ENCODE measurements at places on chromosomes 13 and 19.
A peak's percentile ranks its signal among the peaks of the same experiment; 100 is the strongest.

DNA sequence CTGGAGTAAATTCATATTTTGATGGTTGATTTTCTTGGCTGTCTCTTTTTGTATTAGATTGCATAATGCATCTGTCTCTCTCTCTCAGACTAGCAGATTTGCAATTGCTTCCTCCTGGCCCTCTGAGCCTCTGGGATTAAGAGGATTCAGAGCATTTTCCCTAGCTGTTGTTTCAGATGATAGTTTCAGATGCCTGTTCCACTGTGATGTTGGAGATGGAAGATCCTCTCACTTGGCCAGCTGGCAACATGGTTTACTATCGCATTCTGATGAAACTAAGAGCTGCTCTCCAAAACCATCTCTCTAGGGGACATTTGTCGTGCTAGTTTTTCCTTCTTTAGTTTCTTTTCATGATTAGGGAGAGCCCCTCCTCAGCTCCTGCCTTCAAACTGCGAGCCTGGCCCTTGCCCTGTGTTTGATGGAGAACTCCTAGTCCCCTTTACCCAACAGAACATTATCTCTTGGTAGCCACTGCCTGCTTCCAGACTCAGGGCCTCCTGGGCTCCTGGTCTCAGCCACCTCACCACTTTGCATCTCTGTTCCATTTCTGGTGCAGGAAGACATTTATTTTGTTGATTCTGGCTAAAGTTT, 244.6 kb downstream of the B3GLCT start:
- no peak for DNase-seq

- DNase-seq, result no peak
Observed at GRCh38 chr13:41782086-41782485, 178.8 kb downstream of the VWA8 start.

GRCh38 chr13:42328672-42329071, 56.7 kb downstream of the AKAP11 start:
- DNase-seq, result no peak

- no peak for DNase-seq
Observed at GRCh38 chr19:8673276-8673891, 25.2 kb downstream of the ACTL9 start.

GRCh38 chr13:40394304-40394985, 272.0 kb downstream of the FOXO1 start:
- no peak for DNase-seq

- no peak for DNase-seq
Observed at GRCh38 chr13:101655435-101655834, 203.0 kb downstream of the ITGBL1 start.

GRCh38 chr13:73235385-73235784, 176.6 kb downstream of the KLF5 start:
- DNase-seq, result peak; percentile 21

DNA sequence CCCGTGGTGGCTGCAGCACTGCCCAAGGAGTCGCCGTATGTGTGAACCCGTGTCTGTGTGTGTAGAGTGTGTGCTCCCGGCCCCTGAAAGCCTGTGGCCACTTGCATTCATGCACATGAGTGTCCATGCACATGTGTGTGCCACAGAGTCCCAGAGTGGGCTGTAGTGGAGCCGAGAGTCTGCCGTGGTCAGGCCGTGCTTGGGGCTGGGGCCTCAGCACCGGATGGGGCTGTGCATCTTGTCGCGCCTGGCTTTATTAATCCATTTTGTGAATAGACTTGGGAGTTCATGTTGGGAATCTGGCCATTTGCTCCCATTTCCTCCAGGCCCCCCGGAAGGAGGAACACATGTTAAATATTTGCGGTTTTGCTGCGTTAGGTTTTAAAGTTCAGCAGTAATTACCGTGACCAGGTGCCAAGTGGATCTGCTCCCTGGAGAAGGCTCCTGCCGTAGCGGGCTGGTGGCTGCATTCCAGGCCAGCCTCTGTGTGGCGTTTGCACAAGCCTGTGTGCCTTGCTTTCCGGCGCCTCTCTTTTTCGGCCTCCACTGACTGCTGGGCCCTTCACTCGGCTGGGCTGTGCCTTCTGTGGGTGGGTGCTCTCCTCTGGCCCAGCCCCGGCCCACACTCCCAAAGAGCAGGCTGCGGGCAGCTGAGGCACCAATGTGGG, 69.2 kb upstream of the KCTD15 start:
- no peak for DNase-seq

GRCh38 chr13:36369268-36370107, 23.3 kb upstream of the SPART start:
- no peak for DNase-seq

Data from LHCN-M2 (cell line).